Esophagus squamous epithelium (tissue), 5 donors: ENCODE measurements at places on chromosomes 12 and 14. TPM values are rescaled to one million over a fixed set of nuclear protein-coding genes. Genes with fewer than 3 reads are reported as not detected.

The NIN gene
- total RNA-seq: 36.8 TPM

The TBX3 gene
- total RNA-seq: 2.5 TPM

The LRTM2 gene
- not detected for total RNA-seq

The SERPINA5 gene
- total RNA-seq: 0.12 TPM

The BEGAIN gene
- not detected for total RNA-seq

DNA sequence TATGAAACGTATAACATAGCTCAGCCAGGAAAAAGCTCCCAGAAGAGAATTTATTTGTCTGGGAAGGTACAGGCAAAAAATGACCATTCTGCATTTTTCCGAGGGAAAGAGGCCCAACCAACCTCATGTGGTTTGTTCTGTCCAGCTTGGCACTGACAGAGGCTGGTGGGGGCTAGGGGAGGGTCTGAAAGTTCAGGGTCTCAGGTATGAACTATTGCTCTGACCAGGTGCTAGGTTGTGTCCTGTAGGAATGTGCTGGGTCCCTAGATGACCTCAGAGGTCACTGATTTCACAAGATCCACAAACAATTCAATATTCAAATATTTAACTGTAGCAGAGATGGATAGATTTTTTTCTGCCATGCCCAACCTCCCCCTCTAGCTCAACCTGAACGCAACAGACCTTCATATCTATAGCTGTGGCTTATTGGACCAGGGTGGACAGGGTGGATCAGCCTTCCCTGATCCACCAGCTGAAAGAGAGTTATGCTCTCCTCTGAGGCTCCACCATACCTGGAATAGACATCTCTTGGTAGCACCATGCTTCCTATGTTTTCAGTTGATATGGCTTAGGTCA lies 32.9 kb upstream of the IFT81 start:
- no peak for DNase-seq

DNA sequence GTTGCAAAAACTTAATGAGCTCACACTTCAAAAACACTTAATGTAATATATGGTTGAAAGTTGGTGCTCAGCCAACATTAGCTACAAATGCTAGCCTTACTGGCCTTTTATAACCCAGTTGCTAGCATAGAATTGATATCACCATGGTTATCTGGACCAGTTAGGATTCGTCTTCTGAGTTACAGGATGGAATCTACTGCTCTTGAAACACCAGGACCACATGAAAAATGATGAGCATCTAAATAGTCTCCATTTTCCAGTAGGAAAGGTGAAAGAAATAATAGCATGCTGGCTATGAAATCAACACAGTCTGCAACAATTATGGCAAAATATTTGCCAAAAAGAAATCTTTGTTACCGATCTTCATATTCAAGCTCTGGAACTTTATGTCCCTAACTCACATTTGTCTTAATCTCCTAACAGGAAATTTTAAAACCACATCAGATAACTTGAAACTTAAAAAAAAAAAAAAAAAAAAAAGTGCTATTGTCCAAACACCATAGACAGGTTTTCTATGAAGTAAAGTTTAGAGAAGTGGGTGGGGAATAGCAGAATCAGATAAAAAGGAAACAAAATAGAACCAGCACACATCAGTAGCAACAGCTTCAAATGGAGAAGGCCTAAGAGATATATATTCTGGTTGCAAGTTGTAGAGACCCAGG lies 12.6 kb upstream of the CD69 start:
- DNase-seq: no peak

- no peak for DNase-seq
Measured at GRCh38 chr12:95673576-95673975, 117.0 kb downstream of the NTN4 start.

DNA sequence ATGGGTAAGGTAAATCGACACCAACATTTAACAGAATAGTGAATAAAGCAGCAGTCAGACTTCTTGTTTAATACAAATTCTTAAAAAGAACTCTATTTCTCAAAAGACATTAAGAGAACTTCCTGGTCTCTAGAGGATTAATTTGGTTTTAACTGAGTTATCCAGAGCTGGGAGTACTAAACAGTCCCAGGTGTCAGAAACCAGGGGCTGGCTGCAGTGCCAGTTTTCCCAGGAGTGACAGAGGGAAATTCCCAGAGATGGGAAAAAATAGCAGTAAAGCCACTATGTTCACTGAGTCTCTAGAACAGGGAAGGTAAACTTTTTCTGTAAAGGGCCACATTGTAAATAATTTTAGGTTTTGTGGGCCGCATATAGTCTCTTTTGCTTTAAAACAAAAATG lies 8.8 kb downstream of the ATP5MC2 start:
- DNase-seq: no peak

DNA sequence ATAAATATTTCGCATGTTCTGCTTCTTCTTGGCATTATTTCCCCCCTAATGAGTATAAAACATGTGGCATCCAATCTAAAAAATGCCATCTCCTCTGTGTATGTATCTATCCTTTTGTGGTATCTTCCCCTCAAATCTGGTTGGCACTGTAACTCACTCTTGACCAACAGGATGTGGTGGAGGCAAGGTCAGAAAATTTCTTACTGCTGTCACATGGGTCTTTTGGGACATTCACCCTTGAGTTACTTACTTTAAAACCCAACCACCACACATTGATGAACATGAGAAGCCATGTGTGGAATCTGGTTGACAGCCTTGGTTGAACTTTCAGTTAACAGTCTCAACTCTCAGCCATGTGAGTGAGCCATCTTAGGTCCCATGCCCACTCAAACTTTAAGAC lies 516.9 kb downstream of the SLC16A7 start:
- no peak for DNase-seq

GRCh38 chr12:31600750-31601149 lies 9.8 kb upstream of the DENND5B start:
- DNase-seq: no peak

DNA sequence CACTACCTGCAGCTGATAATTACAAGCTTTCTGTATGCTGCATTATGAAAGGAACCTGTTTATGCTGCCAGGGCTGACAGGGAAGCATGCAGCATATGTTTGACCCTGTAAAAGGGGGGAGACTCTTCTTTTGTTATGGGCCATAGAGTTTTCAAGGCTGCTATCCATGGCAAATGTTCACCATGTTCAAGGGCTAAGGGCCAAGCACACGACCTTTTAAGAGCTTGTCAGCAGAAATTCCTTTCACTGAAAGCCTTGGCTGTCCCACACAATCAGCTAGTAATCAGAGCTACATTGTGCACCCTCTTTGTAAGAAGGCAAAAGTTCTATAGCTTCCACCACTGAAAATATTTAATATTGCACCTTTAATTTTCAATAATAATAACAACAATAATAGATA lies 74.2 kb upstream of the MBIP start:
- no peak for DNase-seq

DNA sequence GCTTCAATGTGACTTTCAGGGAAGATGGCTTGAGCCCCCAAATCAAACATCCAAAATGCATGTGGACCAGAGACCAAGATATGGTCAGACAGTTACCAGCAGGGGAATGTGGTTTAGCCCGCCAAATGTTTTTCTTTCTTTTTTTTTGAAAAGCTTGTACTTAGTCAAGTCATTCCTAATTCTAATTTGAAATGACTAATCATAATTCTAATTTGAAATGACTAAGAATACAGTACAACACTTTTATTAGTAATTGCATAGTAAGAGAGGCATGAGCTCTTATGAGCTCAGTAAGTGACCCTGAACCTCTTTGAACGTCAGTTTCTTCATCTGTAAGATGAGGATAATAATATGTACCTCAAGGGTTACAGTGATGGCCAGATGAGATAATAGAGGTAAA lies 72.4 kb downstream of the HECTD4 start:
- DNase-seq: no peak
